Stimulated activated CD4-positive, alpha-beta T cell treated with anti-CD3 and anti-CD28 coated beads, TNF-alpha, amount 100 ng/mL, for 4 hours (primary cell): ENCODE measurements at places on chromosomes 7 and 10.

GRCh38 chr10:118241229-118242137 lies 100.6 kb downstream of the FAM204A start:
- DNase-seq = peak; percentile 37

DNA sequence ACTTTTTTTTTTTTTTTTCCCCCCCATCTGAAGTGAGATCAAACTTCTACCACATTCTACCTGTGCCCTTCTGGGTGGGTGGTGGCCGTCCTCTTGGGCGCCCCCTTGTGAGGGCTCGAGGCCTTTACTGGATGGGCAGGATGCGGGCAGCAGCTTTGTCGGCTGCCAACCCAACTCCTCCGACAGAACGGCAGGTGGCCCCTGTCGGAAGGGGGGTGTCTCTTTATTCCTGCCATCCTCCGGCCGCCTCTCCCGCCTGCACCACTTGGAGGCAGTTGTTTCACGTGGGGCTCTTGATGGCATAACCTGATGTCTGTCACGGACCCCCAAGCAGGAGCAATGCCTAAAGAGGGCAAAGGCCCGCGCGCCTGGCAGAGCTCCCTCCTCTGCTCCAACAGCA lies 31.0 kb downstream of the AMZ1 start:
- DNase-seq = peak; percentile 53

GRCh38 chr7:44261240-44261639 lies 60.5 kb downstream of the YKT6 start:
- DNase-seq = no peak

- peak; percentile 31 for DNase-seq
These were observed 106.6 kb downstream of the PRKCQ start for GRCh38 chr10:6473430-6473829.

GRCh38 chr10:81065474-81065873 lies 527.8 kb downstream of the SH2D4B start:
- DNase-seq = no peak

GRCh38 chr10:33249137-33249536 lies 85.3 kb downstream of the NRP1 start:
- DNase-seq = no peak

- DNase-seq = no peak
These were observed 1015.6 kb downstream of the NRG3 start for GRCh38 chr10:82890573-82890972.

GRCh38 chr10:85888004-85888403 lies 478.6 kb downstream of the GRID1 start:
- DNase-seq = no peak

- DNase-seq = peak; percentile 57
These were observed 98.0 kb upstream of the ANLN start for GRCh38 chr7:36291387-36292316.

DNA sequence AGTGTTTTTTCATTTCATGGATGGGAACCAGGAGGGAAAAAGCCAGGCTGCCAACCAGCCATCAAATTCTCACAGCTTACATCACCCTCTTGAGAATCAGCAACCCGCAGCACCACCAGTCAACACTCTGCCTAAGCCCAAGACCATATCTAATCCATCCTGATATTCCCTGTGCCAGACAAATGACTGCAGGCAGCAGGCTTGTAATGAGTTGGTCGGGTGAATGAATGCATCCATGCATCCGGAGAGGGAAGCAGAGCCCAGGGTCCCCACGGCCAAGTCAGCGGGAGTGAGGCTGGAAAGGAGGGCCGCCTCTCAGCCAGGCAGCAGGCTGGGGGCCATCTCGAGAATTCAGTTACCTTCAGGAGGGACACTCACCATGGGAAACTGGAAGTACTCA lies 46.9 kb downstream of the SLIT1 start:
- DNase-seq = no peak

- no peak for DNase-seq
These were observed at the start of gene EPDR1 for GRCh38 chr7:37920305-37920848. TSS of gene EPDR1 (plus strand) at chr7:37920640. CDS start at chr7:37920940, 300 bp downstream.

DNA sequence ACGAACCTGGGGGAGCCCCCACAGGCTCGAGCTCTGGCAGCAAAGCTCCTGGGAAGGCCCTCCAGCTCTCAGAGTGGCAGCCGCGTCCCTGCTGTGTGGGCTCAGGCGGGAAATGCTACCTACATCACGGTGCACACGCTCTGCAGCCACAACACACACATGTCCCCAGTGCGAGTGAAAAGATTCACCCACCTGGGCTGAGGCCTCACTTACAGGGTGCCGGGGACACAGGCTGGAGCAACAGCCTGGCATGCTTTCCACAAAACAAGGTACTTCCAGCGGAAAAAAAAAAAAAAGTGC lies 410.4 kb upstream of the FOXK1 start:
- DNase-seq = no peak

DNA sequence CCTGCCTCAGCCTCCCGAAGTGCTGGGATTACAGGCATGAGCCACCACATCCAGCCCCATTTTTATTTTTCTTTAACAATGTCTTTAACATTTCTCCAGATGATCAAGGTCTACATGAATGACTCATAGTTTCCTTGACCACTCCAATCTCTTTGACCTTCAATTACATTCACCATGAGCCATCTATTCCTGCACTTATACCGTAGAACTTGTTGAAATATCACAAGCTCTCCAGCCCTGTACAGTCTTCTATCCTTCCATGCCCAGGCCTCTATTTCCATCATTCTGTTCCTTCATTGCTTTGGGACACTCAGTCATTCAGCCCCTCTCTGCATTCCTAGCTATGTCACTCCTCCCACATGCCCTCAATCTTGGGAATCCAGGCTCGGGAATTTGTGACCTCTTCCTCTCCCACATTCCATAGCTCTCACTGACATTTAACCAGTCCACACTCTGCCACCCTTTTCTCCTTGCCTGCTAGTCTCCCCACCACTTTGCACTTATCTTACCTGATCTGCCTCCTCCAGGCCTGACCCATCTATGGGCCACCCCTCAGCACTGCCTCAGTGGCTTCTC lies 151.8 kb upstream of the STK17A start:
- DNase-seq = no peak

DNA sequence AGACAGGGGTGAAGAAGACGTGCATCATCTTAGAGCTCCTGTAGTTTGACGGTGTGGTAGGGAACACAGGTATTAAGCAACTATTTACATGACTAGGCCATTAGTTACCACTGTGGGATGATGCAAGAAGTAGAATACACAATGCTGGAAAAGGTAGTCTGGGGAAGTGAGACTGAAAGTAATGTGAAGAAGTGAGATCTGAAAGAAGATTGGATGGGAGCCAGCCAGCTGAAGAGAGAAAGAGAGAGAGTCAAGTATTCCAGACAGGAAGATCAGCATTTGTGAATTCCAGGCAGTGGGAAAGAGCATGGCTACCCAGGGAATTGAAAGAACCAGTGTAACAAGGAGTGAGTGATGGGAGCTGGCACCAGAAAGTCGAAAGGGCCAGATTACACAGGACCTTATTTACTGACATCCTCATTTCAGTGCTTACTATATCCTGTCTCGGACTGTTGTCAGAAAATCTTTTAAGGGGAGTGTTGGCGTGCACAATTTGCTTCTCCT lies 4.0 kb upstream of the CFAP58 start:
- no peak for DNase-seq

- no peak for DNase-seq
These were observed 76.8 kb downstream of the HIBADH start for GRCh38 chr7:27585781-27586447.

DNA sequence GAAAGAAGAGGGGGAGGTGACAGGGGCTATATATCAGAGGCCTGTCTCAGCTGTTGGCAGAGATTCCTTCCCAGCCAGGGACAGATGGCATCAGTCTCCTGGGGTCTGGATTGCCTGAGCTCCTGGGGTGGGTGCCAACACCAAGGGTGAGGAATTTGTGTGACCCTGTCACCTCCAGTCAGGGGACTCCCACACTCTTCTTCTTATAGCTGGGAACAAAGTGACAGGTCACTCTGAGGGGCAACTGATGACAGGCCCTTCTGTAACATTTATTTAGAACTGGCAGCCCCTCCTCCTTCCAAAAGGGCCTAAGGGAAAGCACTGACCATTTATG lies 53.7 kb upstream of the DUSP5 start:
- DNase-seq = no peak

DNA sequence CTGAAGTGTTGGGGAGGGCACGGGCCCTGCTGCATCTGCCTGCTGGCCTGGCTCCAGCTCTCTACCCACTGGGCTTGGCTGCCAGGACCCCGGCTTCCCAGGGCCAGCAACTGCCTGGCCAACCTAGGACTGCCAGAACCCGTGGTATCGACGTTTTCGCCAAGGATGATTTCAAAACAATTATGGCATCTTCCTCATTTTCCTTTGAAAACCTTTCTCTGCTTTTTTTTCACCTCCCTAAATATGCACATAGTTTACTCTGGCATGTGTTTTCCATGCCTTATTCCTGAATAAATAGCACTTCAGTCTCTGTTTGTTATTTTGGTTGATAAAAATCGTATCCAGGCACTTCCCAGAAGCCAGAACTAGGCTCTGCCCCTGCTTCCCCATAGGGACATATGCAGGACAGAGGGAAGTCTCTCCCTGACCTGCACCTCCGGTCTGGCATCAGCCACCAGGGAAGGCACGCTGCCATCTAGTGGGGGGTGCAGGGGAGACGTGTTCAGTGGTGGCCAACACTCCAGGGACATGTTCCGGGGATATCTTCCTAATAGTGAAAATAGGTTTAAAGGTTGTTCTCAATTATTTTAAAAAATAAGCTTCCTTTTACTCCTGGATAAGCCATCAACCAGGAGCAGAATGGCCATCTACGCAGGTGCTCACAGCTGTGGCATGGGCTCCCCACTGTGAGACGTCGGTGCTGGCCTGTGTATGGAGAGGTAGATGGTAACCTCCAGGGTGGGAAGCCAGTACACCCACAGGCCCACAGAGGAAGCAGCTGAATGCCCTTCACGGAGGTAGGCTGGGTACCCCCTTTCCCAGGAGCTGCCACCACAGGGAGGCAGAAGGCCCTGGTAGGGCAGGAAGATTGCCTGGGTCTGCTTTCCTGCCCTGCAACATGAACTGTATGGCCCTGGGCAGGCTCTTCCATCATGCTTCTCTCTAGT lies 30.7 kb upstream of the ANTXRL start:
- DNase-seq = no peak

GRCh38 chr7:88344956-88345832 lies 38.5 kb upstream of the STEAP4 start:
- no peak for DNase-seq

GRCh38 chr7:98286093-98286539 lies 4.6 kb downstream of the BRI3 start:
- DNase-seq = no peak

DNA sequence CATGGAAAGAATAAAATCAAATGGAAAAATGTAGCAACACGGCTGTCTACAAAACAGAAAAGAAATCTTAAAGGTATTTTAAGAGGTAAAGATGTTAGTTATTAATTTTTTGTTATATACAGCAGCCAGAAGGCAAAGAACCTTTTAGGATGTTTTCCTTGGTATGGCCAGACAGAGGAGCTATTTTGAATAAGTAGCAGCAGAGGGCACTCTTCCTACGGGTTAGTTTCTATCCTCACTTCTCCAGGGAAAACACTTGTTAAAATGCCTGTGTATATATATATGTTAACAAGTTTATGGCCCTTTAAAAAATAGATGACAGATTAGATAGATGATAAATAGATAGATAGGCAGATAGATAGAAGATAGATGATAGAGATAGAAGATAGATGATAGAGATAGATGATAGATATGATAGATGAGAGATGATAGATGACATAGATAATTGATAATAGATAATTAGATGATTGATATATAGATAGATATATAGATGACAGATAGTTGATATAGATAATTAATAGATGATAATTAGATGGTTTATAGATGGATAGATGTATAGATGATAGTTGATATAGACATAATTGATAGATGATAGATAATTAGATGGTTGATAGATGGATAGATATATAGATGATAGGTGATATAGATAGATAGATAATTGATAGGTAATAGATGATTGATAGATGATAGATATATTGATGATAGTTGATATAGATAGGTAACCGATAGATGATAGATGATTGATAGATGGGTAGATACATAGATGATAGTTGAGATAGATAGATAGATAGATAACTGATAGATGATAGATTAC lies 57.8 kb upstream of the WIPF3 start:
- DNase-seq = no peak

GRCh38 chr7:64999165-65000004 lies 7.1 kb downstream of the ERV3-1 start:
- DNase-seq = no peak

- DNase-seq = no peak
These were observed 6.1 kb upstream of the FGL2 start for GRCh38 chr7:77205706-77206105.

DNA sequence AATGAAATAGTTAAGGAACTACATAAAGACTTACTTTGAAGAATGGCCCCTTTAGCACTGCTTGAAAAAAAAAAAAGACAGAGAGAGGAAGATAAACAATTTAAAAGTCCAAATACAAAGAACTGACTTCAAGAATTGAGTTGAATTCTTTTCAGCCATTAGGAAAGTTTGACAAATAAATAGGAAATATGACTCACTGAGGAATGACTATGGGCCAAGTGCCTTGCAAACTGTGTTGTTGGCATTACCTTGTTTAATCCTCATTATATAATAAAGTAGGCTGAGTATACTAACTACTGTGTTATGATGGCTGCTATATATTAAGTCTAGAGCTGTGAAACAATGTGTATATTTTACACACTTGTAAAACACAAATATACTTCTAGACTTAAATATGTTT lies 151.1 kb downstream of the ELMO1 start:
- no peak for DNase-seq

DNA sequence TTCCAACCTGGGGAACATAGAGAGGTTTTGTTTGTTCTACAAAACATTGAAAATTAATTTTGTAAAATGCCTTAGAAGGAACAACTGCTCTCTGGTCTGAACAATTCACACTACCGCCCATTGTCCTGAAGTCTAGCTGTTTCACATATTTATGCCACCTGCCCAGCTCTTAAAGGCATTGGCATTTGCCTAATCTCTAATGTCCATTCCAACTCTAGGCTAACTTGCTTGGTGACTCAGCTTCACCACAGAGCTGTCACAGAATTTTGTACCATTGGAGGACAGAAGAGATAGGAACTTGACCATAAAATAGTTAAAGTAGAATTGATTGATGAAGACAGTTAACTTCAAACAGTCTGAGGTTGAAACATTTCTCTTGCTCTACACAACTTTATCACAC lies 53.5 kb upstream of the PPP1R17 start:
- DNase-seq = no peak

DNA sequence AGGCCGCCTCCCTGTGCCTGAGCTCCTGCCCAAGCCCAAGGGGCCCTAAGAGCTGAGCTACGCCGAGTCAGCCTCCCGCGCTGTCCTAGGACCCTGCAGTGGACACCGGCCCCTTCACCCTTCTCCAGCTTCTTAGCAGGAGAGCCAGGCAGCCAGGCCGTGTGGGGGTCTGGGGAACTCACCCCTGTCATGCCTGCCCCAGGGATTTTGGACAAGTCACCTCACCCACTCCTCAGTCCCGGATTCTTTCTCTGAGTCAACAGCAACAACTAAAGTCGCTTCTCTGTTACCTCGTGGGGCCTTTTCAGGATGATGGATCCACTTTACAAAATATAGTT lies 79.3 kb downstream of the MKI67 start:
- DNase-seq = no peak

GRCh38 chr10:93859049-93859655 lies 34.6 kb upstream of the SLC35G1 start:
- no peak for DNase-seq
